ENCODE measurements at places on chromosomes 5 and 9.
A peak's percentile ranks its signal among the peaks of the same experiment; 100 is the strongest.

GRCh38 chr9:32424616-32425015 lies 40.2 kb downstream of the ACO1 start:
- H3K4me1 ChIP-seq, result no peaks in the 10 kb centered on the region
- H3K36me3 ChIP-seq, result no peaks in the 10 kb centered on the region
- no peaks in the 10 kb centered on the region for H3K27me3 ChIP-seq
- no peak overlapping the region for H3K4me3 ChIP-seq

DNA sequence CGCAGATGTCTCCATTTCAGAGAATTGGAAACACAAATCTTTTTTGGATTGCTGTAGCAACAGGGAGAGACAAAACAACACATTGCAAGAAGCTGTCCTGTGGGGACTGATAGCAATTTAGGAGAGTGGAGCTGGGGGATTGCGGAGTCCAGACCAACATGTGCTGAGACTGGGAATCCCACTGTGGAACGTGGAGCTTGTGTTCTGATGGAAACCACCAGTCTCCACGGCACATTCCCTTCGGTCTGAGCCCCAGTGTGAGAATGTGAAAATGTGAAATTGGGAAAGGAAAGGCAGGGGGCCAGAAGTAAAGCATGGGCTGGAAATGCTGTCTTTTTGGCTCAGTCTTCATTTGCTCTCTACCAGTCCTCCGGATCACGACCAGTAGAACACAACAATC lies 348.8 kb upstream of the TNC start:
- no peaks in the 10 kb centered on the region for H3K36me3 ChIP-seq
- no peak overlapping the region for H3K4me3 ChIP-seq
- no peak overlapping the region for H3K27ac ChIP-seq
- DNase-seq, result no peak
- H3K27me3 ChIP-seq, result peaks cover 7% of the 10 kb centered on the region
- H3K4me1 ChIP-seq, result no peaks in the 10 kb centered on the region

- no peak overlapping the region for H3K27ac ChIP-seq
- DNase-seq, result no peak
- H3K4me1 ChIP-seq, result no peaks in the 10 kb centered on the region
- H3K4me3 ChIP-seq, result no peak overlapping the region
Observed at GRCh38 chr9:22337261-22337660, 109.4 kb upstream of the DMRTA1 start.

DNA sequence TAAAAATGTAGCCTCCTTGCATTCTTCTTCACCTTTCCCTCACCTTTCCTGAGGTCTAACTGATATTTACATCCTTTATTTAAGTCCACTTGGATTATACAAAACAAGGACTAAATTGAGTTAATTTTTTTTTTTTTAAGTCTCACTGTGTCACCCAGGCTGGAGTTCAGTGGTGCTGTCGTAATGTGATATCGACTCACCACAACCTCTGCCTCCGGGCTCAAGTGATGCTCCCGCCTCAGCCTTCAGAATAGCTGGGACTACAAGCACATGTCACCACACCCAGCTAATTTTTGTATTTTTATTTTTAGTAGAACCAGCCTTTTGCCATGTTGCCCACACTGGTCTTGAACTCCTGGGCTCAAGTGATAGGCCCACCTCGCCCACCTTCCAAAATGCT lies 195.3 kb downstream of the BNC2 start:
- no peak for DNase-seq
- no peak overlapping the region for H3K27ac ChIP-seq
- H3K4me1 ChIP-seq, result peaks cover 29% of the 10 kb centered on the region
- no peaks in the 10 kb centered on the region for H3K27me3 ChIP-seq

DNA sequence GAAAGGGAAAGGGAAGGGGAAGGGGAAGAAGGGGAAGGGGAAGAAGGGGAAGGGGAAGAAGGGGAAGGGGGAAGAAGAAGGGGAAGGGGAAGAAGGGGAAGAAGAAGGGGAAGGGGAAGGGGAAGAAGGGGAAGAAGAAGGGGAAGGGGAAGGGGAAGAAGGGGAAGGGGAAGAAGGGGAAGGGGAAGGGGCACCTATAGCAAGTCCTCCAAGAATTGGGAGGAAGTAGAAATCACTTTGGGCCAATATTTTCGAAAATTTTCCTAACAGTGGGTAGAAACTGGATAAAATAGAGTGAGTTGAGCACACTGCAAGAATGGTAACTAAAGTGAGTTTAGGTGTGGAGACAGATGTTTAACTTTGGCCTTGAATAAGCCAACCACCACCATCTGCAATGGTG lies 915.3 kb downstream of the DNAH5 start:
- H3K27me3 ChIP-seq, result no peaks in the 10 kb centered on the region
- no peak overlapping the region for H3K27ac ChIP-seq
- no peak for DNase-seq
- H3K4me1 ChIP-seq, result no peaks in the 10 kb centered on the region

GRCh38 chr5:167652690-167653089 lies 638.8 kb upstream of the WWC1 start:
- no peak for DNase-seq
- H3K36me3 ChIP-seq, result no peaks in the 10 kb centered on the region
- H3K27me3 ChIP-seq, result no peaks in the 10 kb centered on the region
- no peak overlapping the region for H3K4me3 ChIP-seq
- no peak overlapping the region for H3K27ac ChIP-seq

DNA sequence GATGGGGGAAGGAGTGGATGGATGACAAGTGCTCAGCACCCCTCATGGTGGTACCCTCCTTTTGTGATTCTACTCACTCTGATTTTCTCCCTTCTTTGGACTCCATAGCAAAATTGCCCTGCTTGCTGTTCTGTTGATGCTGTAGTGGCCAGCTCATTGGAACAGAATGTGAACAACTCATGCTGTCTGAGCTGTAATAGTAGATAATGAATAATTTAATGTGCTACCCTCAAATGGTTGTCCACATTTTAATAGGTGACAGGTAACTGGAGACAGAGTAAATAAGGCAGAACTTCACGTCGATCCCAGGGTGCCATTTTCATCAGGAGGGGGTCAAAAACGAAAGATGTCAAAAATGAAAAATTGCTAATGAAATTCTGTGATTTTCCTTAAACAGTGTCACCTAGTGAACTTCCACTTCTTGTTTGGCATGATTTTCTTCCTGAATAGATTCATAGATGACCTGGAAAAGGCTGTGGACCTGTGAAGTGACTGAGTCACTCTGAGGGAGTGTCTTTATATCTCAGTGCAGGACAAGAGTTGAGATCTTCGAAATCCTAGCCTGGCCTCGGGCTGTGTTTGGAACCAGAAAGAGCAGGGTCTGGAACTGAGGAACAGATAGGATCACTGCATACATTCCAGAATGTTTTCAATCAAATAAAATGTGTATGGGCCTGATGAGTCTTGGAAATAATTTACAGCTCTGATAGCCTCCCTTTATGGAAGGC lies 270.2 kb downstream of the PSAT1 start:
- H3K27me3 ChIP-seq, result no peaks in the 10 kb centered on the region
- H3K36me3 ChIP-seq, result no peaks in the 10 kb centered on the region
- DNase-seq, result no peak
- no peak overlapping the region for H3K4me3 ChIP-seq
- H3K27ac ChIP-seq, result no peak overlapping the region
- no peaks in the 10 kb centered on the region for H3K4me1 ChIP-seq

DNA sequence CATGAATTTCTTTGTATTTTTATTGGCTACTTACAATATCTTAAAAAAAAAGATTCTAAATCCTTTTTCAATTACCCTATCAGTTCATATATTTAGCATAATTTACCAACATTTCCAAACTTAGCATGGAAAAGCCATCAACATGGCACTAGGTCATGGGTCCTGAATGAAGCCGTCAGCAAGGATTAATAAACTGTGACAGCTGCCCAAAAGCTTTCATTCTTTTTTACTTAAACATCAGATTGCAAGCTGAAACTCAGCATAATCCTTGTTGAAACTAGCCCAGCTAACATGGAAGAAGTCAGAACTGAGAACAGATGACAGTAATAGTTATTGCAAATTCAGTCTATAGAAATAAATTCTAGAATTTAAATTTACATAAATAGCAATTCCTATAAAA lies 209.8 kb downstream of the ADAMTS6 start:
- no peak for DNase-seq
- no peak overlapping the region for H3K27ac ChIP-seq
- no peak overlapping the region for H3K4me3 ChIP-seq
- no peaks in the 10 kb centered on the region for H3K36me3 ChIP-seq

DNA sequence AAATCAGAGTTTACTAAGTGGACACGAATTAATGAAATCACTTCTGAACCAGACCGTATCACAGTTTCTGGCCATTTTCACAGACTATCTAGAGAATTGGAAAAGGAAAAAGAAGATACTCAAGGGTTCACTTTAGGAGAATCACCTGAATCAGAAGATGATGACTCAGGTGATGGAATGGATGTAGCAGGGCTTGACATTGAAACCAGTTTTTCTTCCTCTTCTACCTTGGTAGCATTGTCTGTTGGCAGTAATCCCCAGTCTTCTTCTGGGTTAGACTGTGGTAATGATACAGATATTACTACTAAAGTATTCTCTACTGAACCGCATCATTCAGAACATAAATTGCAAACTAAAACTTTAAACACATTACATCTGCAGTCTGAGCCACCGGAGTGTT lies 38.5 kb downstream of the ICE1 start:
- H3K4me1 ChIP-seq, result peaks cover 21% of the 10 kb centered on the region
- no peaks in the 10 kb centered on the region for H3K27me3 ChIP-seq
- H3K36me3 ChIP-seq, result peaks cover 62% of the 10 kb centered on the region
- peak overlapping the region; percentile 27 for H3K27ac ChIP-seq
- no peak overlapping the region for H3K4me3 ChIP-seq

- no peaks in the 10 kb centered on the region for H3K36me3 ChIP-seq
- H3K4me1 ChIP-seq, result peaks cover 12% of the 10 kb centered on the region
- no peak overlapping the region for H3K4me3 ChIP-seq
- peaks cover 37% of the 10 kb centered on the region for H3K27me3 ChIP-seq
Observed at GRCh38 chr9:88537761-88538091, 2.7 kb downstream of the NXNL2 start.

GRCh38 chr9:68416936-68417564 lies 60.6 kb downstream of the PGM5 start:
- no peaks in the 10 kb centered on the region for H3K4me1 ChIP-seq
- H3K27me3 ChIP-seq, result peaks cover 2% of the 10 kb centered on the region
- no peaks in the 10 kb centered on the region for H3K36me3 ChIP-seq
- H3K4me3 ChIP-seq, result no peak overlapping the region

GRCh38 chr9:26951794-26952193 lies 4.4 kb upstream of the IFT74 start:
- H3K27ac ChIP-seq, result no peak overlapping the region
- no peak overlapping the region for H3K4me3 ChIP-seq
- peaks cover 4% of the 10 kb centered on the region for H3K36me3 ChIP-seq
- no peak for DNase-seq
- H3K4me1 ChIP-seq, result peaks cover 22% of the 10 kb centered on the region

DNA sequence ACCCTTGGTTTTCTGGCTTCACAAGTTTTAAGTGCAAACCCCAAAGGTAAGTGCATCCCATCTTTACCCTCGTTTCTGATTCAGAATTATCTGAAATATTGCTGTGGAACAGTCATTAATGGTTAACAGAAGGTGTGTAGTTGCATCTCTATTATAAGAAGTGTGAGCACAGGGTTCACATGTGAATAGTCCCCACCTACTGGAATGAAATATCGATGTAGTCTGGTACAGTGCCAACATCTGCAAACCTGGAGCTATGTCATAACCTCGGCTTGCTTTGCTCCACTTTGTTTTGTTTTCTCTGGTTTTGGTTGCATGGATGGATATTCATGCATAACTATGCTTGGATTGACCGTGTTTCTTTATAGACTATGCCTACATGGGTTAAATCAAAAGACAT lies 12.6 kb downstream of the HTR4 start:
- H3K36me3 ChIP-seq, result no peaks in the 10 kb centered on the region
- H3K27ac ChIP-seq, result no peak overlapping the region
- DNase-seq, result no peak
- H3K4me1 ChIP-seq, result peaks cover 5% of the 10 kb centered on the region
- no peak overlapping the region for H3K4me3 ChIP-seq
- H3K27me3 ChIP-seq, result peaks cover 44% of the 10 kb centered on the region

Measured in natural killer cell treated with Interleukin-12 subunit alpha and Interleukin-12 subunit beta and Interleukin-15 and Interleukin-18, amount 100 ng/mL, for 72 hours (primary cell).